ENCODE measurements at places on chromosomes 11 and 22.

GRCh38 chr22:36955691-36956090 lies 42.3 kb downstream of the CSF2RB start:
- H3K4me3 ChIP-seq, result no peak overlapping the region
- no peak overlapping the region for H3K27ac ChIP-seq
- DNase-seq, result no peak
- no peaks in the 10 kb centered on the region for H3K4me1 ChIP-seq

GRCh38 chr11:44165432-44165831 lies 70.0 kb downstream of the EXT2 start:
- no peaks in the 10 kb centered on the region for H3K36me3 ChIP-seq
- H3K27me3 ChIP-seq, result no peaks in the 10 kb centered on the region
- H3K27ac ChIP-seq, result no peak overlapping the region
- no peaks in the 10 kb centered on the region for H3K4me1 ChIP-seq
- no peak overlapping the region for H3K4me3 ChIP-seq

DNA sequence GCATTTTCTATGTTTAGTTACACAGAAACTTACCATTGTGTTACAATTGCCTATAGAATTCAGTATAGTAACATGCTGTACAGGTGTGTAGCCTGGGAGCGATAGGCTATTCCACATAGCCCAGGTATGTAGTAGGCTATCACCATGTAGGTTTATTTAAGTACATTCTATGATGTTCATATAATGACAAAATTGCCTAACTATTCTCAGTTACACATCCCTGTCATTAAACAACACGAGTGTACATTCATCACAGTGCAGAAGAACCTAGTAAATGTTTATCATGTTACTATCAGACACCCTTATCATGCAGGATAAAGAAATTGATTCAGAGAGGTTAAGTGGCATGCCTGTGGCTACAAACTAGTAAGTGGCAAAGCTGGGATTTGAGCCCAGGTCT lies 28.4 kb upstream of the BMAL1 start:
- no peak overlapping the region for H3K4me3 ChIP-seq
- DNase-seq, result no peak
- no peaks in the 10 kb centered on the region for H3K36me3 ChIP-seq
- H3K4me1 ChIP-seq, result no peaks in the 10 kb centered on the region
- H3K27me3 ChIP-seq, result peaks cover 4% of the 10 kb centered on the region

GRCh38 chr22:45670981-45671782 lies 452 bp upstream of the ATXN10 start:
- H3K27ac ChIP-seq, result peak overlapping the region; percentile 99
- peaks cover 2% of the 10 kb centered on the region for H3K36me3 ChIP-seq
- peaks cover 18% of the 10 kb centered on the region for H3K4me1 ChIP-seq

DNA sequence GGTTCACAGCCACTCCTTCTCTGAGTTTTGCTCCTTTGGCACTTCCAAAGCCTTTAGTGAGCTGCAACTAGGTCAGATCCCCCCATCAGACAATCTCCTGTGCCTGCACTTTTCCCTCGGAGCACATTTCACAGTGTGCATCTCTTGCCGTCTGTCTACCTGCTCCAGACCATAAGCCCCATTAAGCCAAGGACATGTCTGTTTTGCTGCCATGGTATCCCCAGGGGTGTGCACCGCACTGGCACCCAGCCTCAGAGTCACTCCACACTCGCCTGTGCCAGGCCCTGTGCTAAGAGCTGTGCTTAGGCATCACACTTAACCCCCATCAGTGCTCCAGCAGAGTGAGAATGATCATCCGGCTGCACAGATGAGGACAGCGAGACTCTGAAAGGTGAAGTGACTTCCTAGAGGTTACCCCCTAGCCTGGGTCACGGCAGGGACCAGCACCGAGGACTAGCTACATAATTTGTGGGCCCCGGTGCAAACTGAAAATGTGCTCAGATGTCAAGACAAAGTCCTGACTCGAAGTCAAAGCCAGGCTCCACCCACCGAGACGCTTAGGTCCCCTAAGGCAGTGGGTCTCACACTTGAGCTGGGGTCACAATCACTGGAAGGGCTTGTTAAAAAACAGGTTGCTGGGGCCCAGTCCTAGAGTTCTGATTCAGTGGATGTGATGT lies 33.9 kb downstream of the ARRB1 start:
- no peak overlapping the region for H3K27ac ChIP-seq
- peaks cover 8% of the 10 kb centered on the region for H3K4me1 ChIP-seq
- H3K36me3 ChIP-seq, result no peaks in the 10 kb centered on the region
- no peak overlapping the region for H3K4me3 ChIP-seq

- peaks cover 26% of the 10 kb centered on the region for H3K27me3 ChIP-seq
- no peak overlapping the region for H3K27ac ChIP-seq
- DNase-seq, result peak; percentile 36
- H3K36me3 ChIP-seq, result no peaks in the 10 kb centered on the region
- peaks cover 5% of the 10 kb centered on the region for H3K4me1 ChIP-seq
- H3K4me3 ChIP-seq, result no peak overlapping the region
These were observed 5.0 kb downstream of the SCN2B start for GRCh38 chr11:118171269-118172062.

GRCh38 chr11:32489464-32489863 lies 54.1 kb upstream of the WT1 start:
- no peak overlapping the region for H3K27ac ChIP-seq
- DNase-seq, result no peak
- H3K4me1 ChIP-seq, result no peaks in the 10 kb centered on the region
- H3K27me3 ChIP-seq, result no peaks in the 10 kb centered on the region
- H3K4me3 ChIP-seq, result no peak overlapping the region

GRCh38 chr22:24400726-24401596 lies 26.4 kb upstream of the ADORA2A start:
- DNase-seq, result peak; percentile 45
- H3K4me1 ChIP-seq, result peaks cover 33% of the 10 kb centered on the region
- H3K27me3 ChIP-seq, result no peaks in the 10 kb centered on the region
- H3K4me3 ChIP-seq, result no peak overlapping the region
- H3K27ac ChIP-seq, result no peak overlapping the region
- H3K36me3 ChIP-seq, result peaks cover 12% of the 10 kb centered on the region

- H3K36me3 ChIP-seq, result peaks cover 26% of the 10 kb centered on the region
- H3K4me1 ChIP-seq, result peaks cover 10% of the 10 kb centered on the region
- H3K4me3 ChIP-seq, result peak overlapping the region; percentile 75
These were observed 509 bp downstream of the LAMTOR1 start for GRCh38 chr11:72102631-72102945.

- no peaks in the 10 kb centered on the region for H3K4me1 ChIP-seq
- H3K36me3 ChIP-seq, result no peaks in the 10 kb centered on the region
- peak; percentile 6 for DNase-seq
- no peak overlapping the region for H3K4me3 ChIP-seq
- H3K27ac ChIP-seq, result no peak overlapping the region
These were observed 77.8 kb downstream of the BBOX1 start for GRCh38 chr11:27118371-27118770.

GRCh38 chr11:114065094-114065493 lies 5.6 kb downstream of the ZBTB16 start:
- no peaks in the 10 kb centered on the region for H3K36me3 ChIP-seq
- H3K4me1 ChIP-seq, result peaks cover 1% of the 10 kb centered on the region
- H3K4me3 ChIP-seq, result no peak overlapping the region
- H3K27ac ChIP-seq, result no peak overlapping the region
- peaks cover 46% of the 10 kb centered on the region for H3K27me3 ChIP-seq
- no peak for DNase-seq

GRCh38 chr11:73281201-73281741 lies 9.1 kb downstream of the P2RY6 start:
- H3K36me3 ChIP-seq, result no peaks in the 10 kb centered on the region
- H3K27me3 ChIP-seq, result peaks cover 20% of the 10 kb centered on the region
- H3K27ac ChIP-seq, result no peak overlapping the region
- no peak for DNase-seq
- no peak overlapping the region for H3K4me3 ChIP-seq

- no peak overlapping the region for H3K27ac ChIP-seq
- H3K4me3 ChIP-seq, result no peak overlapping the region
- H3K4me1 ChIP-seq, result peaks cover 3% of the 10 kb centered on the region
- DNase-seq, result no peak
- H3K27me3 ChIP-seq, result no peaks in the 10 kb centered on the region
- H3K36me3 ChIP-seq, result no peaks in the 10 kb centered on the region
These were observed 384.5 kb downstream of the TBC1D22A start for GRCh38 chr22:47146941-47147340.

DNA sequence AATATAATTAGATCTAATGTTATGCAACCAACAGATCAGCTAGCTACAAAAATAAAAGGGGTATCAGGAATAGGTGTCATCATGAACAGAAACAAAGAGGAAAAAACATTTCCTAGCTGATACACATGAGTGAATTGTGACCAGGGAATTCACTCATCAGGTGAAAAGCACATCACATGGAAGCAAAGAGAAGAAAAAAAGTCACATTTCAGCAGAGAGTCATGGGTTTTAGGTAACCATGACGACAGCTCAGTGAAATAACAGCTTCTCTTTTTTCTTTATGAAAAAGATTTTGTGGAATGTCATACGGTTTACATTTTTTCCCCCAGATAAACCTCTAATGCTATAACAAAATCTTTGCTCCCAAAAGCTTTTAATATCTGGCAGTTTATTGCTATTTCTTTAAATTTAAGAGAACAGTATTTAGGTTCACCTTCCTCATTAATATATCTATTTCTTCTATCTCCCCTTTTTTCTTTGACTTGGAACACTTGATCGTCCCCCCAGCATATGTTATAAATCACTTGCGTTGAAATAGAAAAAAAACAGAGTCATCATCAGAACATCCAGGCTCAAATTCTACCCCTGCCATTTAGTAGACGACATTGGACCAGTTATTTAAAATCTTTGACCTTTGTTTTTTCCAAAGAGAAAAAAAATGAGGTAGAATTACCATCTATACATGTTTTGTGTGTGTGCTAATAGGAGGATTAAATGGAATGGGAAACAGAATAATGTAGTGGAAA lies 5.3 kb downstream of the TYR start:
- no peak overlapping the region for H3K4me3 ChIP-seq
- H3K27me3 ChIP-seq, result no peaks in the 10 kb centered on the region
- peak; percentile 53 for DNase-seq
- H3K27ac ChIP-seq, result no peak overlapping the region
- no peaks in the 10 kb centered on the region for H3K4me1 ChIP-seq

DNA sequence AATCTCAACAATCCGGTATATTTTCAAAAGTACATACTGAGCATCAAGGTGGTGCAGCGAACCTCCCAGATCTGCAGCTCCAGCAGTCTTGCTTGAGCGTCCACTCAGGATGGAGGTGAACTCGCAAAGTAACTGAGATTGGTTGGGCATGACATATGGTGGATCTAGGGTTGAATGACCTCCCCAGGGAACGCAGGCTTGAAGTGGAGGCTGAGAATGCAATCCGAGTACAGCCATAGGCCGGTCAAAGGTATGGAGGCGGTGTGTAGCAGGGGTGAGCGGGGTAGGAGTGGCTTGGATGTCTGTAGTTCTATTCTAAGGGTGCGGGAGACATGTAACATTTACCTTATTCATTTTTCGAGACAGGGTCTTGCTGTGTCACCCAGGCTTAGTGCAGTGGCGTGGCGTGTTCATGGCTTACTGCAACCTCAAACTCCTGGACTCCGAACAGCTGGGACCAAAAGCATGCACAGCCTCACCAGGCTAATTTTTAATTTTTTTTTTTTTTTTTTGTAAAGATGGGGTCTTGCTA lies 631 bp upstream of the C22orf39 start:
- peaks cover 9% of the 10 kb centered on the region for H3K4me1 ChIP-seq
- no peaks in the 10 kb centered on the region for H3K27me3 ChIP-seq
- peak overlapping the region; percentile 81 for H3K4me3 ChIP-seq
- peak; percentile 43 for DNase-seq
- peaks cover 27% of the 10 kb centered on the region for H3K36me3 ChIP-seq

DNA sequence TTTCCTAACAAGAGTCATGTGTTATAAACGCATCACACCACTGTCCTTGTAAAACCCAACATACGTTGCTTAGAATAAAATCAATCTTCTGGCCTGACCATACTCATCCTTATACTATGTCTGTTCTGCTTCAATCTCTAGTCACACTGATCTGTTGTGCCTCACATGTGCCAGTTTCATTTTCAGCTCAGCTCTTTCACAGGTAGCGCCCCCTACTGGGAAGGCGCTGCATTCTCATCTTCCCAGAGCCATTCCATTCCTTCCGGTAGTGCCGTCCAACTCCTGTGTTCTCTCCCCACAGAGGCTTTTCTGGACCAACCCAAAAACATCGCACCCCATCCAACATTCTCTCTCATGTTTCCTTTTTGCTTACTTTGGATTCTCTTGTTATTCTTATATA lies 22.2 kb downstream of the CASP5 start:
- no peak for DNase-seq
- no peaks in the 10 kb centered on the region for H3K36me3 ChIP-seq
- no peak overlapping the region for H3K4me3 ChIP-seq
- H3K27ac ChIP-seq, result no peak overlapping the region
- no peaks in the 10 kb centered on the region for H3K27me3 ChIP-seq
- H3K4me1 ChIP-seq, result peaks cover 3% of the 10 kb centered on the region

- H3K4me1 ChIP-seq, result peaks cover 9% of the 10 kb centered on the region
- no peak for DNase-seq
- no peaks in the 10 kb centered on the region for H3K36me3 ChIP-seq
- no peaks in the 10 kb centered on the region for H3K27me3 ChIP-seq
- no peak overlapping the region for H3K4me3 ChIP-seq
These were observed 15.8 kb downstream of the CCDC81 start for GRCh38 chr11:86390487-86390886.

DNA sequence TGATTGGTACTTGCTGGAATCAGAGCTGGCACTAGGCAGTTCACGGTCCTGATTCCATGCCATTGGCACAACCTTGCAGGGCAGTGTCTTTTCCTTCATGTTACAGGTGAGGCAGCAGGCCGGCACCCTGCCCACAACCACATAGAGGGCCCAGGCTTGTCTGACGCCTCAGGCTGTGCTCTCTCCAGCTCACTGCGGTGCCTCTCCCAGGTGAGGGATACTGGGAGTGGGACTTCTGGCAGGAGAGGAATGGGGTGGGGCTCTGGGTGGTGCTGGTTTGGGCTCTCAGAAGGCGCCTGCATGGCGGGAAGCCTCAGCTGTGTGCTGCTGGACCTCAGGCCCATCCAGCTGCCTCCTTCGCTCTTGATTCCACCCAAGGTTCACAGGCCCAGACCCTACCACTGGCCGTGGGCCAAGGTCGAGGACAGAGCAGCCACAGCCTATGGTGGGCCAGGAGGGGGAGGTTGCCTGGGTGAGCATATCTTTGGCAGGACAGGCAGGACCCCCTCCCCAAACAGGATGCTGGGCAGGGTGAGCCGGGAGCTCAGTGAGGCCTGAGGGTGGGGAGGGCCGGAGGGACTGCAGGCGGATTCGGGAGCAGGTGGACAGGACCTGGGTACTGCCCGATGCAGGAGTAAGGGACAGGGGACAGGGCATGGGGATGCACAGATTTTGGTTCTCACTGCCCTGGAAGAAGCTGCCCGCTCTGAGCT lies 7.0 kb upstream of the MPPED1 start:
- no peaks in the 10 kb centered on the region for H3K4me1 ChIP-seq
- H3K27me3 ChIP-seq, result peaks cover 11% of the 10 kb centered on the region
